ENCODE measurements at places on chromosomes 5 and 9.

DNA sequence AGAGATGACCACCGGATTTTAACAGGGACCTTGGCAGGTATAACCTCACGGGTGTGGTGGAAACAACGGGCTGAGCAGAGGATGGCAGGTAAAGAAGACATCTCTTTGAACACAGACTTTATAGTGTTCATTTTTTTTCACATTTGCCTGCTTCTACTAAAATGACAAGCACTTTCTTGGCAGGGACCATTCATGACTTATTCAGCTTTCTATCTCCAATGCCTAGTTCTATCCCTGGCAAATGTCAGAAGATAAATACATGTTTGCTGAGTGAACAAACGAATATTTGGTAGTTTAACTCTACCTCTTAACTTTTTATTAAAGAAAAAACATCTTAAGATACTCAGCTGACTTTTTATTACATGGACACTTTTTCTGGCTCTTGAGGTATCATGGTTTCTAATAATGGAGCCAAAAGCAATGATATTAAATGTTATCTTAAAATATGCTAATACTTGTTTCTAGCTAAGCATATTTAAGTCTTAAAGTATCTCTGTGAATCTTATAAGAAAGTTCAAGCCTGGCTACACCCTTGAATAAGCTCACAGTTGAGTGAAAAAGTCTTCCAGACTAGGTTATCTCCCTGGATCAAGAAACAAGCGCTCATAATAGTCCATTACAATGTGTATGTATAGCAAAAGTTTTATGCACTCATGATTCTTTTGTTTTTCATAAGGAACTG, 8.5 kb downstream of the ELL2 start:
- no peak for DNase-seq

DNA sequence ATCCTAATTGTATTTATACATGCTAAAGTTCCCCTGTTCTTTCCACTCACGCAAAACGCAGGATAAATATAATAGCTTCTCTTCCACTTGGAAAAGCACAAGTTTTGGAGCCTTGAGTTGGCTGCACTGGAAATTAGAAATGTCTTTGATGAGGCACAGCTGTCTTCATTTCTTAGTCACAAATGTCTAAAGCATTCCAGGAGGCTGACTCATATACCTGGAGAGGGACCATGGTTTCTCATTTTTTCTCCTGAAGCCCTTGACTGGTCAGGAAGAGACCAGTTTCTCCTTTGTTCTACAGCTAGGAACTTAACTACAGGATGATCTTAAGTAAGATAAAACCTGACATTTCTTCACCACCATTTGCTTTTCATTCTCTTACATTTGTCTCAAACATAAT, 16.2 kb downstream of the MTX3 start:
- no peak for DNase-seq

GRCh38 chr5:71711610-71712009, 7.5 kb upstream of the CARTPT start:
- no peak for DNase-seq

DNA sequence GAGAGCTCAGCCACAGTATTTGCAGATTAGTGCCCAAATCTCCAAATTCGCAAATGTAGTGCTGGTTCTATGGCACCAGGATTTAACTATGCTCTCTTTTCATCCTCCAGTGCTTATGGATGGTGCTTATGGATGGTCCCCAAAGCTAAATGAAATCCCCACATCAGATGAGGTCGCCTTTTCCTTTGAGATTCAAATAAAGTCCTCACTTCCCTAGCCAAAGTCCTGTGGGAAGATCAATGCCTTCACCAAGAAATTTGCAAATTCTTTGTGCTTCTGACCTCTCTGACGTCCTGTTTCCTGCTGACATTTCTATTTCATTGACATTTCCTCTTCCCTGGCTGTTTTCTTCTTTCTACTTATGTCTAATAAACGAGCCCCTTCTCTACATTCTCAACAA, 1077.0 kb upstream of the C9orf72 start:
- DNase-seq = no peak

GRCh38 chr5:132458226-132458560, 32.4 kb downstream of the IRF1 start:
- no peak for DNase-seq

GRCh38 chr9:37437010-37437409, 14.5 kb downstream of the GRHPR start:
- no peak for DNase-seq

GRCh38 chr9:137192859-137193258, 4.4 kb downstream of the SSNA1 start:
- no peak for DNase-seq

DNA sequence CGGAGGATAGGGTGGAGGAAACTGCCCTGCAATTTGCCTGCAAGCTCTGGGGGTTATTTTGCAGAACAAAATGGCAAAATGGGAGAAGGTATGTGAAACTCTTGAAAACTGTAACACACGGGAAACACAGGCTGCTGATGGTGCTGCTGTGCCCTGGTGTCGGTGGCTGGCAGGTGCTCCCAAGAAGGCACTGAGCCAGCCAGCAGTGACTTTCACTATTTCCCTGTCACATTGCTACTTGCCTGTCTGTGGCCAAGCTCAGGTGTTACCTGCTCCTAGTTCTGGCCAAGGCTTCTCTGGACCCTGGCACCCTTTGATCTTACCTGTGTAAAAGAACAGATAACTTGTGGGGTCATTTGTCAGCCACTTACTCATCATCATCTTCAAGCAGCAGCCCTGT, 102.2 kb downstream of the CMYA5 start:
- no peak for DNase-seq

GRCh38 chr9:127406799-127407491, 10.0 kb downstream of the SLC2A8 start:
- DNase-seq = no peak

DNA sequence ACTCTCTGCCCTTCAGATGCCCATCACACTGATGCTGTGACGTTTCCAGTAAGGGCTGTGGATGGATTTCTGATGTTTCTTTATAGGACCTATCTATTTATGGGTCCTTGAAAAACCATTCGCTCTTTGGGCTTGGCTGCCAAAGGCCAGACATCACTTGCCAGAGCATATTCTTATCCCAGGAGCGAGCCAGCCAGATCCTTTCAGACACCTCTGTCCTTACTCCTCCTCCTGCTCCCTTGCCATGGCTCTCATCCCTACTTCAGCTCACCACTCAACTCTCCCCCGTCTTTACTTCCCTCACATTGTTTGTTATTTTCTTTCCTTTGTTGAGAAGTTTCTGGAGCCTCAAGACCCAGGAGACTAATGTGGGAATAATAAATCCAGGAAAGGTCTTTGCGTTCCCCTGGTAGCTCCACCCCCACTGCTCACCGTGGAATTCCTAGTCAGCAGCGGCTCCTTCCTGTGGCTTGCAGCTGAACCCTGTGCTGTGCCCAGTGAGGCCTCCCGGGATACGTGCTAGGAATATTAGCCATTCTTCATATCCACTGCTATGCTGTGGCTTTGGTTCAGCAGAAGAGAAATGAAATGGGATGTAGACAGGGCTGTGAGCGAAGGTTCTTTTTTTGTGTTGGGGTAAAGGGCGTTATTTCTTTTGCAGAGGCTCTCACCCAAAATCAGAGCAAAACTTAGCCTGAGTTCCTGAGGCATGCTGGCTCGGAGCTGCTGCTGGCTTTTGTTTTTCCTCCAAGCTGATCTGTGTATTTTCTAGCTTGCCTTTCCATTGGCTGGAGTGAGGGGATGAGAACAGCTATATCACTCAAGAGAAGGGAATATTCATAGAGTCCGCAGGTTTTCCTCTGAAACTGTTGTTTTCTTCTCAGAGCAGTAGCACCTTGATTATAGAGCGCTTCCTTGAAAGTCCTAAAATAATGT, 171.1 kb downstream of the SAXO1 start:
- peak; percentile 8 for DNase-seq

DNA sequence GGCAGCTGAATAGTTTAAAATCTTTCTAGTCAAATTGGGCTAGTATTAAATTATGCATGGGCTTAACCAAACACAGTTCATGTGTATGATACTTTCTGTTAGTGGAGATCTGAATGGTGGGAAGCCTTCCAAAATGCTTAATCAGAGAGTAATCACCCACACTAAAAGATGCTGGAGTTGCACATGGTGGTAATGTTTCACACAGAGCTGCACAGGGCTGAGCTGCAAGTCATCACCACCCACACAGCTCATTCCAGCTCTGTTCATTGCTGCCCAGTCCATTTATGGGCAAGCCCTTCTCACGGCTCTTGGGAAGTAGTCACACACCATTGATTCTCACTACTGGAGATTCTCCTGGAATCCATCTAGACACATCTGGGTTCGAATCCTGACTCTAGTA, 351.5 kb upstream of the KCNN2 start:
- no peak for DNase-seq

DNA sequence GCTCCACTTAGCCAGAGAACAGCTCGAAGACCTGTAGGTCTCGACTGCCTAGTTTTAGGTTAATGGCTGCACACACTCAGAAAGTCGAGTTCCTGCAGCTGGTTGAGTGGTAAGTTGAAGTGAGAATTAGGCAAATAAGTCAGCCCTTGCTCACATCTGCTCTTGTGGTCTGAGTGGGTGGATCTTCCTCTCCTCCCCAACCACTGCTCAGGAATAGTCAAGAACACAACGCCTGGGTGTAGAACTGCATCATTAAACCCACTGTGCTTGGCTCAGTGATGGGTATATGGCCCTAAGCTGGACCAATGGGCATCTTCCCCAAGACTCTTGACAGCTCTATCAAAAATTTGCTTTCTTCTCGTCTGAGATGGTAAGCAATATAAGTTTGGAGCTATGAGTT, 20.9 kb upstream of the ADAM19 start:
- DNase-seq = no peak

GRCh38 chr9:4553951-4554381, 63.7 kb downstream of the SLC1A1 start:
- DNase-seq = no peak

GRCh38 chr5:108655750-108656450, 91.8 kb upstream of the FER start:
- no peak for DNase-seq

DNA sequence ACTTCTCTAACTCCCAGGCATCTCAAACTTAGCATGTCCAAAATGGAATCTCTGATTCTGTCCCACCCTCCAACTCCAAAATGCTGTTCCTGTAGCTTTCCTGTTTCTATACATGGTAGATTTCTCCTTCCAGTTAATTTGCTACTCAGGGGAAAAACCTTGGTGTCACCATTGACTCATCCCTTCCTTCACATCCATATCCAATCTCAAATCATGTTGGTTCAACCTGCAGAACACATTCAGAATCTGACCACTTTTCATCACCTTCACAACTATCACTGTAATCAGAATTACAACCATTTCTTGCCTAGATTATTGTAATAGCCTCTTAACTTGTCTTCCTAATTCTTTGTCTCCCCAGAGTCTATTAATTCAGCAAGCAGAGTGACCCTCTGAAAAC, 10.8 kb downstream of the RIOK2 start:
- DNase-seq = no peak

- no peak for DNase-seq
Measured at GRCh38 chr5:1318659-1319251, 23.9 kb upstream of the TERT start.

DNA sequence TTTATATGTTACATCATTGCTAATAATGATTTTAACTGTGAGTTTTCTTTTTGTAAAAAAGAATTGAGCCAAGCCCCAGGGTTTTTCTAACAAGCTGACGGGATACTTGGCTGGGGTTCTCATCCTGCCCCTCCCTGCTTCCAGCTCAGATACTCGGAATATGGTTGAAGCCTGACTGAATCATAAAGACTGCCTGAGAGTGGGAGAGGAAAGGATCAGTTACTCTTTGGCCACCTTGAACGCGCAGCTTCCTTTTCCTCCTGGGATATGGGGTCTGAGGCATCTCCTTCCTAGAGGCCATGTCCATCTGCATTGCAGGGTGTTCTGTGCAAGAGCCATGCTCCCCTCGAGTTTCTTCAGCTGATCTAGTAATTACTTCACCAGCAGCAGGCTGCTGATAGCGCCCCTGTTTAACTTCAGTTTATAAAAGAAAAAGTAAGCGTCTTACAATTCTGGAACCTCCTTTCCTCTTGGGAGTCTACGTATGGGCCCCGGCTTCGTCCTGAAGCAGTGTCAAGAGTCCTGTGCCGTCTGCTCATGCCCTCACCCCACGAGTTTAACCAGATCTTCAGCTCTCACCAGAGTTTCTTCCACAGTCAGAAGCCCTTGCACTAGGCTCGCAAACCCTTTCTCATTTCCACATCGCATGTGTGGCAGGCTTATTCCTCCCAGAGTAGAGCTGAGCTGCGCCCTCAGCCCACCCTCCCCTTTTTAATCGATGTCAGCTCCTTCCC, 130.0 kb downstream of the MVB12B start:
- DNase-seq = no peak

DNA sequence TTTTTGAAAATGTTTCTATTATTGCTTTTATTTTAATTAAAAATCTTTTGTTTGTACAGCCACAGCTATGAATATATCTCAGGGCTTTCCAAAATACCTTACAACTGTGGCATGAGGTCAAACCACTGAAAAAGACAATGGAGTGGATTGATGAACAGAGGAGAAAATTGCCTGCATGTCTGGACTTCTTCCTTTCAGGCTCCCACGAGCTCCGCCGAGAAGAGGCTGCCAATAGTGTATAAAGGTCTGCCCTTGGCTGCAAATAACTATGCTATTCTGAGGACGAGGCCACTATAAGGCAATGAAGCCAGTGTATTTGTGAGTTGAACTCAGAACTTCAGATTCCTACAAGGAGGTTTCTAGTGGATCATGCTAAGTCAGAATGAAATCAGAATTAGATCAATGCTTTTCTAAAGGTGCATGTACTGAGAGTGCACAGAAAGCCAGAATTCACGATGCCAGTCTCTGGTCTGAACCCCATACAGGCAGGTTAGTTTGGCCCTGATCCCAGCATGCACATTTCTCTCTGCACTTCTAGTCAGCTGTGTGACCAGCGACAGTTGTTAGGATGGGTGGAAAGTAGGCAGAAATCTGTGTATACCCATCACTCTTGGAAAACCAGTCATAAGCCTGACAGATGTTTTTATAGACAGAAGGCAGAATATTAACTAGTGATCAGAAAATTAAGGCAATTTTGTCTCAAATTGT, 42.7 kb upstream of the PLPP1 start:
- DNase-seq = peak; percentile 71

GRCh38 chr5:41843456-41844370, 26.5 kb downstream of the OXCT1 start:
- peak; percentile 75 for DNase-seq

GRCh38 chr5:179618923-179619554, 4.4 kb downstream of the HNRNPH1 start:
- DNase-seq = no peak

DNA sequence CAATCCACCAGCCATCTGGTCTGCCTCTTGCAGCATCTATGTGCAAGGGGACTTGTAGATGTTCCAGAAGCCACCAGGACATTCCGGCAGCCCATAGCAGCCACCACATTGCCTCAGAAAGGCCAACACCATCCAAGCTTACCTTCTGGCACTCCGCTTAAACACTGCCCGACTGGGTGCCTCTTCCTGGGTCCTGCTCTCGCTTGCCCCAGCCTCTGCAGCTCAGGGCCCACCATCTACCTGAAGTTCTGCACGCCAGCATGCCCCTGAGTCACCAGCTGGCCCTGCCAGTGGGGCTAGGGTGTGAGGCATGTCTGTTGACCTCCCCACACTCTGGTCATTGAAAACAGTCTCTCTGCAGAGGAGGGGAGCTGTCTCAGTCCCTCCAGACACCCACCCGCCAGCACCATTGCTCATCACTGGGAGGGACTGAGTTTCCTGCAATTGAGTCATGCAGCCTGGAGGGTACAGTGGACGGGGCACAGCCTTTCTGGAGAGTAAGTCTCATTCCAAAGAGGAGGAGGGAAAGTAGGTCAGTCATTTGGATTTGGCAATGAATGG, 16.9 kb upstream of the COL5A1 start:
- no peak for DNase-seq
